Stimulated activated CD4-positive, alpha-beta T cell treated with anti-CD3 and anti-CD28 coated beads, Interleukin-4, amount 100 ng/mL, for 1 hour (primary cell): ENCODE measurements at places on chromosomes 2 and 18.

GRCh38 chr2:84160453-84160852 is 298.6 kb downstream of the SUCLG1 start:
- no peak for DNase-seq

DNA sequence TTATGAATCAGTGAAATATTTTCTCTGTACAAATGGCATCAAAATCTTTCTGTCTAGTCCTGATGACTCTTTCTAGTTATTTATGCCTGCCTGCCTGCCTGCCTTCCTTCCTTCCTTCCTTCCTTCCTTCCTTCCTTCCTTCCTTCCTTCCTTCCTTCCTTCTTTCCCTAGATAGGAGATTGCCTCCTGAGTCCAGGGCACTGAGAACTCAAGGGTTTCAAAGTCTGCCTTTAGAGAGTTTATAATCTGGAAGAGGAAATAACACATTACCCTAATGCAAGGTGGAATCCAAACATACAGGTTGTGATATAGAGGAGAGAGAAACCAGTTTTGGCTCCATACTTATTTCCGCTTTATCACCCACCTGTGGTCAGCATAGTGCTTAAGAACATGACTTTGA is 98.1 kb upstream of the SERPINE2 start:
- no peak for DNase-seq

GRCh38 chr2:107582487-107582886 is 244.2 kb upstream of the RGPD4 start:
- DNase-seq = no peak

DNA sequence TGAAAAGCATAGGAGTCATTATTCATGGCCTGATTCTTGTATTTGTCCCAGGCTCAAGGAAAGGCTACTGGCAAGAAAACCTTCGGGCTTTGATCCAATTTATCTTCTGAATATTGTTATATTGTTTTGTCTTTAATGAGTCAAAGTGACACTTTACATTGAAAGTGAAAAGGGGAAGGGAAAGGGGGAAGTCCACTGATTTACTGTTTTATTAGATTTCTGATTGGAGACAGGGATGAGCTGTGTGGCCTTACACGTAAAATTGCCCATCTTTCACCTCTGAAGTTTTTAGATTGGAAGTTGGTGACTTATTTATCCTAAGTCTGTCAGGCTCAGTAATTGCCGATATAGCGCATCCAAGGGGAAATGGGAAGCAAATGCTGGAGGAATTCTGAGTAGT is 843.8 kb upstream of the LRRTM1 start:
- no peak for DNase-seq

DNA sequence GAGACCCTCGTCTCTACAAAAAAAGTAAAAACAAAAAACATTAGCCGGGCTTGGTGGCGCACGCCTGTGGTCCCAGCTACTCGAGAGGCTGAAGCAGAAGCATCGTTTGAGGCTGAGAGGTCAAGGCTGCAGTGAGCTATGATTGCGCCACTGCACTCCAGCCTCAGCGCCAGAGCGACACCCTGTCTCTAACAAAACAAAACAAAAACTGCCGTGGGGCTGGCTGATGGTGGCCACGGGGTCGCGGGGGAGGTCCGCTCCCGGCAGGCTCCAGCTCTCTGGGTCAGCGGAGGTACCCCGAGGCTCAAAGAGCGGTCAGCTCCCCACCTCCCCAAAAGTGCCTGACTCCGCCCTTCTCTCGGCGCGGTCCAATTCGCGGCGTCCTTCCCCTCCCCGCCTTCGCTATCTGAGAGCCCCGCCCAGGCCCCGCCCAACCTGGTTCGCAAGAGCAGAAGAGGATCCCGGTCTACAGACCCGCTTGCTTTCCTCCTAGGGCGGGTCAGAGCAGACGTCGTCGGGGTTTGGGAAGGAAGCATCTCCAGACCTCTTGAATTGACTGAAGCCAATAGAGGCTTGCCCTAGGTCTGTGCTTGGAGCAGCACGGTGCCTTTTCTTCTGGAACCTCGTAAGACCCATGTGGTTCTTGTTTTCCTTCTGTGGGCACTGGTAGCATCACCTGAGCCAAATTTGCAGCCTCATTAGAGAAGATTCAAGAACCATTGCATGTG is 7.8 kb downstream of the RAX start:
- peak; percentile 34 for DNase-seq

- DNase-seq = no peak
Measured at GRCh38 chr18:67672155-67672554, 155.6 kb upstream of the DSEL start.

GRCh38 chr2:149561309-149561926 is 26.2 kb downstream of the MMADHC start:
- DNase-seq = no peak

- no peak for DNase-seq
Measured at GRCh38 chr2:69054431-69054830, 41.5 kb downstream of the ANTXR1 start.

DNA sequence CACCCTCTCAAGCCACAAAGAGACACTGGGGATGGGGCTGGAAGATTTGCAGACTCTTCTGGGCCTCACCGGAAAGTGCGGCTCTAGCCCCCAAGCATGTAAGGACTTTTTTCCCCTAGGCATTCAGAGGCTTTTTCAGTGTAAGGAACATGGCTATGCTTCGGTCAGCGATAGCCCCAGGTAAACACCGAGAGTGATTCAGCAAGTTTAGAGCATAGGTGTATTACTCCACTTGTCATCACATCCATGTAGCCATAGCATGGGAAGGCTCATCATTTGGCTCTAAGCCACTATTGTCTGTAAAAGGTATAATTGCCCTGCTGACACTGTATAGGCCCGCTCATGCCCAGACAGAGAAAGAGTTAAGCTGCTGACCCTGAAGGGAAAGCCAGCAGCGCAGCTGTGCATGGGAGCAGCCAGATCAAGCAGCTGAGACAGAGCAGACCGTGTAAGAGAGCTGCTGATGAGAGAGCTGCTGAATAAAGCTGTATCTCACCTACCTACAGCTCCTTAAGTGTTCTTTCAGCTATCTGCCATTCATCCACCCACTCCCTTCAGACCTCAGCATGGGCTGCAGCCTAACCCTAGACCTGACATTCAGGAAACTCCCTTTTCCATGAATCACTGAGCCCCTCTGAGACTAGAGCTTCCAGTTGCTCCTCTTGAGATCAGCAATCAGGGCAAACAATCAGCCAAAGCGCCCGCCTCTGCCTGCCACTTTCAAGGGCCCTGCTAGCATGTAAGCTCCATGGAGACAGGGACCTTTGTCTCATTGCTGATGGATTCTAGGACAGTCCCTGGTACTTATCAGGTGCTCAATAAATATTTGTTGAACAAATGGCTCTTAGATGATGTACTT is 25.5 kb downstream of the LGALSL start:
- no peak for DNase-seq

DNA sequence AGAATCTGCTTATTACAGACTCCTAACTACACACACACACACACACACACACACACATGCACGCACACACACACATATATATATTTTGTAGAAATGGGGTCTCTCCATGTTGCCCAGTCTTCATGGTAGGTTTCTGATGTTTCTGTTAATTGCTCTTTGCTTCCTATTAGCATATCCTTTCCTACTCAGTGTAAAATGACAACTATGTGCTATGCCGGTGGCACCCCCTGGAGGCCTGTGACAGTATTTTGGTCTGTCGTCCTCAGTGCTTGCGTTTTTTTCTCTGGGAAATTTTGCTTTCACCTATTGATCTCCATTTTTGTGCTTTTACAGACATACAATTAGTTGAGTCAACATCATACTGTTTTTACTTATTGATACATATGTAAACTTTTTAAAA is 322.1 kb downstream of the LRRTM1 start:
- DNase-seq = no peak

DNA sequence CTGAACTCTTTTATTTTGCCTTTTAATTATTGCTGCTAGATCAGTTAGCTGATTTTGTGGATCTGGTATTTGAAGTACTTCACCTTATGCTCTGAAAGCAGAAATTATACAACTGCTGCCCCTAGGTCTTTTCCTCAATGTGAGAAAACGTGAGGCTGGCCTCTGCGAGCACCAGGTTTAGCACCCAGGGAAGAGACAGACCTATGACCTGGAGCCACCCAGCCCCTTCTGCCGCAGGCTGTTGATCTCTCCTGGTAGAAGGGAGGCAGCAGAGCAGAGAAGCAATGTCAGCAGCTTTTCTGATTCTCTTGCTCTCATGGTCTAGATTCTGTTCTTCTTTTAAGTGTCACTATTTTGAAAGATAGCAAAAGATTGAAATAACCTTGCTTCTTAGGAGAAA is 19.9 kb downstream of the TRAPPC12 start:
- no peak for DNase-seq

DNA sequence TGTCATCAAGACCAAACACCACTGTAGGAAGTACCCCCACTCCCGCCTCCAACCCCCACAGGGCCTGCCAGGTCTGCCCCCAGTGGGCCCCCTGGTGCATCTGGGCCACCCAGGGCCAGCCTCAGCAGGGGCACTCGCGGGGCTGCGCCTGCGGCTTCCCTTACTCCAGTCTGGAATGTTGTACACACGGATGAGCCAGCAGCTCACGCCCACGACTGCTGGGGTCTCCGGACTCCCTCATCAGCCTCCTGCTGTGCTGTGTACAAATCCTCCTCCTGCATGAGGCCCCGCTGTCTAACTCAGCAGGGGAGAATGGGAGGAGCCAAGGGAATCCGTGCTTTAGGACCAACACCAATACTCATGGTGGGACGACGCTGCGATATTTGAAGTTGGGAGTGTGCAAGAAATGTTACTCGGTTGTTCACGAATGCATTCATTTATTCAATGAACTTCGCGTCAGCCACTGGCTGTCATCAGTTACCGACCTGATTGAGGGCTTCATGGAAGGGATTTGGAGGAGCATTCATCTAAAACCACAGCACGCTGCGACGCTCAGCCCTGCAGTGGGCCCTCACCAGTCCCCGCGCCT is 654 bp upstream of the ASB1 start:
- no peak for DNase-seq

DNA sequence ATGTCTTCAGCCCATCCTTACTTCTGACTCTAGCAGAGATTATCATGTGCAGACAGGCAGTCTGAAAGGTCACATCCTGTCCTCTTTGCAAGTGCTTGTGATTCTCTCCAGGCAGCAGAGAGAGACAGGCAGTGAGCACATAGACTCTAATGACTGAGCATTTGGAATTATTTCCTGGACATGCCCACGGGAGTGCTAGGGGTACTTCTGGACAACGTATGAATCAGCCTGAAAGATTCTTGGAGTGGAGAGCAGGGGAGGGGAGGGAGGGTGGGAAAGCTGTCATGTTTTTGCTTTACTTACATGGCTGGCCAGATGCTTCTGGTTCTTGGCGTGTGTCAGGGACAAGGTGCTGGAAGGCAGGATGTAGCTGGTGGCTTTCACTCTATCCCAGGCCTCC is 150.6 kb downstream of the RIF1 start:
- no peak for DNase-seq

- peak; percentile 20 for DNase-seq
Measured at GRCh38 chr2:189580241-189580651, 340 bp downstream of the SLC40A1 start.

- peak; percentile 68 for DNase-seq
Measured at GRCh38 chr2:160269803-160270570, 69.9 kb upstream of the ITGB6 start.

DNA sequence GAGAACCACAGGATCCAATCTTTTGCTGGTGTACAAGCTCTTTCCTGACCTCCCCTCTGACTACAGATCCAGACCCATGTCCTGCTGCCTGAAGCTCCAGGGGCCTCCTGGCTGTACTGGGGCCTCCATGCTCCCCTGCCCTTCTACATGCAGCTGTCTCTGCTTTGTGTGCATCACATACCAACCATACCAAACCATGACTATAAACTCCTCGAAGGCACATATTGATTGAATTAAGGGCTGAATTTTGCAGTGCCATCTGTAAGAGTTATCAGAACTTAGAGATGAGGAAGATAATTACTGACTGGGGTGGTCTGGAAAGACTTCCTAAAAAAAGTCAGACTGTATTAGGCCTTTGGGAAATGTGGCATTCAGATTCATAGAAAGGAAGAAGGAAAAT is 139.9 kb upstream of the CXCR4 start:
- DNase-seq = no peak

DNA sequence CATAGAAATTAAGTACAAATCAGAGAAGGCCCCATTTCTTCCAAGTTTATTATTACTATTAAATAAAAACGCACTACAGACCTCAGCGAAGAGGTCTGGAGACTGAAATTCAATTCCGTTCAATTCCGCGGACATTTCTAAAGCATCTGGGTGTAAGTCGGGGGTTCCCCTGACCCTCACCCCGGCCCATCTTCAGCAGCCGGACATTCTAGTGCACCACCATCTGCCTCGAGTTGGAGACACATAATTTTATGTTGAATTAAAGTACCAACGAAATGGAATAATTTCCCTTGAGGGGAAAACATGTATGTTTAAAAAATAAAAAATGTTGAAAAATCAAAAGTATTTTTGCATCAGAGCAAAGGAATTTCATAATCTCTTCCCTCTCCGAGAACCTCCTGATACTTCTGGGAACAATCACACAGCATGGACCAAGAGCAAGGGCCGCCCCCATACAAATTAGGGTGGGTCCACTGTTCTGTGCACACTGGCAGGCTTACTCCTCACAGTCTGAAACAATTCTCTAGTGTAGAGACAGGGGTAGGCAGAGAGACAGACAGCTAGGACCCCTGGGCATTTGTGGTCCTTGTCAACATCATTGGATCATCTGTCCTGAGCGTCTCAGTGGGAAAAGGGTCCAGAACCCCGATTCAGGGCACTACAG is 29.3 kb downstream of the MBP start:
- no peak for DNase-seq
